ENCODE measurements at places on chromosomes 1 and 21. TPM values are rescaled to one million over a fixed set of nuclear protein-coding genes. Genes with fewer than 3 reads are reported as not detected.

GRCh38 chr1:228037401-228038386 is 30.9 kb downstream of the WNT3A start:
- H3K4me1 ChIP-seq: no peaks in the 10 kb centered on the region
- no peak overlapping the region for H3K4me3 ChIP-seq
- no peak overlapping the region for H3K27ac ChIP-seq
- no peaks in the 10 kb centered on the region for H3K36me3 ChIP-seq

The RAP1GAP gene
- total RNA-seq: 0.46 TPM

The SEC16B gene
- total RNA-seq: not detected

GRCh38 chr21:26169061-26169610 is 1.4 kb downstream of the APP start:
- DNase-seq: peak; percentile 38
- peaks cover 6% of the 10 kb centered on the region for H3K36me3 ChIP-seq
- peak overlapping the region; percentile 94 for H3K4me3 ChIP-seq
- peaks cover 30% of the 10 kb centered on the region for H3K4me1 ChIP-seq
- H3K27me3 ChIP-seq: peaks cover 3% of the 10 kb centered on the region

The PRRX1 gene
- not detected for total RNA-seq

GRCh38 chr1:174815474-174815908 is 184.3 kb upstream of the CACYBP start:
- no peak overlapping the region for H3K27ac ChIP-seq
- no peak for DNase-seq
- no peaks in the 10 kb centered on the region for H3K27me3 ChIP-seq
- H3K36me3 ChIP-seq: peaks cover 7% of the 10 kb centered on the region
- no peak overlapping the region for H3K4me3 ChIP-seq

The TNFRSF9 gene
- 112 TPM for total RNA-seq

- no peak overlapping the region for H3K4me3 ChIP-seq
- no peak for DNase-seq
- no peaks in the 10 kb centered on the region for H3K4me1 ChIP-seq
- peaks cover 2% of the 10 kb centered on the region for H3K27me3 ChIP-seq
- no peak overlapping the region for H3K27ac ChIP-seq
Observed at GRCh38 chr1:201414051-201414738, 7.3 kb downstream of the TNNI1 start.

- H3K27me3 ChIP-seq: no peaks in the 10 kb centered on the region
- H3K27ac ChIP-seq: no peak overlapping the region
- DNase-seq: no peak
Observed at GRCh38 chr1:145758116-145758515, 38.8 kb downstream of the CD160 start.

DNA sequence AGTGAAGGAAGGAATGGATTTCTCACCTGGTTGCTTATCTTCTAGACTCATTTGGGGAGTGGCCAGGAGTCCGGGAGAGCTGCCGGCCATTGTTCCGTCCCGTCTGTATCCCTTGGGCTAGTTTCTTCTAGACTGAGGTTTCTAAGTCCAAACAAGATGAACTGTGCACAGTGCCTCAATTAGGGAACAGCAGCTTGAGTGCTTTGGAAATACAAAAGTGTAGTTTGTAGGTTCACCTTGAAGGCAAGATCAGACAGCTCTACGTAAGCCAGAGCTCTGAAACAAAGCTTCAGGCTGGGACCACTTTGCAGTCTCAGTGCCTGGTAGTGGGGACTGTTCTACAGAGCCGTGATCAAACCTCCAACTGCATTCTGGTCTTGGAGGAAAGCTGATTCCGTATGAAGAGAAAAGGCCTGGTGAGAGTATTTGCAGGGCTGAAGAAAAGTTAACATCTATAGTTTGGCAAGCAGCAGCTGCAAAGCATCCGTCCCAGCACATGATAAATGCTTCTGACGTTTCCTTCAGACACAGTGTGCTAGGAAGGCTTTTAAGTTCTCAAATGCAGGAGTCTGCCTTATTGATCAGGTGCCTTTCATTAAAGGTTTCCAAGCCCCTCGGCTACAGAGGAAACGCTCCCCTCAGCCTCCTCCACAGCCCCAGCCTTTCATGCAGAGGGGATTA is 432.8 kb downstream of the KIF26B start:
- no peaks in the 10 kb centered on the region for H3K27me3 ChIP-seq
- no peak for DNase-seq
- no peaks in the 10 kb centered on the region for H3K4me1 ChIP-seq
- no peak overlapping the region for H3K4me3 ChIP-seq
- no peaks in the 10 kb centered on the region for H3K36me3 ChIP-seq
- no peak overlapping the region for H3K27ac ChIP-seq

The ZNF593OS gene
- total RNA-seq: not detected

GRCh38 chr1:22972760-22973159 is at the start of gene LACTBL1:
LACTBL1 (minus strand) TSS chr1:22972866; CDS start chr1:22972316, 550 bp downstream.
- H3K36me3 ChIP-seq: no peaks in the 10 kb centered on the region
- H3K27ac ChIP-seq: no peak within 1 kb of the TSS
- no peak for DNase-seq
- peaks cover 3% of the 10 kb centered on the region for H3K4me1 ChIP-seq
- H3K4me3 ChIP-seq: no peak within 1 kb of the TSS
- peaks cover 36% of the 10 kb centered on the region for H3K27me3 ChIP-seq

DNA sequence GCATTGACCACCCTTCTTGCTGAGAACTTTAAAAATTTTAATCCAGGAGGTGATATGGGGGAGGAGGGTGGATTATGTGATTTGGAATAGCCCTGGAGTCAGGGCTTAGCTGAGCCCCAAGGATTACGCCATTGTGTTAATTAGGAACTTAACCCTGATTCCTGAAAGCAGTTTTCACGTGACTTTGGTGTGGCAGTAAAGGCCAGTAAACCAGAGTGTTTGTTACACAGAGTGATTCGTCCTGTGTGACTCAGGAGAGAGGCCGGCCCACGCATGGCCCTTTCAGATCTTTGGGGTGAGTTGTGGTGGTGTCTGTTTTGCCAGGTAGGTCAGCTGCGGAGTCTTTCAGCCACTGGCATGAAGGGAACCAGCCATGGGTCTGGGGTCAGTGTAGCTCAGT is 107.6 kb downstream of the NOS1AP start:
- H3K36me3 ChIP-seq: no peaks in the 10 kb centered on the region
- H3K27me3 ChIP-seq: peaks cover 11% of the 10 kb centered on the region
- H3K4me1 ChIP-seq: no peaks in the 10 kb centered on the region
- no peak overlapping the region for H3K27ac ChIP-seq
- no peak overlapping the region for H3K4me3 ChIP-seq
- no peak for DNase-seq

GRCh38 chr1:116855773-116856201 is 53.9 kb upstream of the PTGFRN start:
- H3K27ac ChIP-seq: no peak overlapping the region
- no peak overlapping the region for H3K4me3 ChIP-seq
- DNase-seq: no peak
- peaks cover 18% of the 10 kb centered on the region for H3K4me1 ChIP-seq
- no peaks in the 10 kb centered on the region for H3K27me3 ChIP-seq

DNA sequence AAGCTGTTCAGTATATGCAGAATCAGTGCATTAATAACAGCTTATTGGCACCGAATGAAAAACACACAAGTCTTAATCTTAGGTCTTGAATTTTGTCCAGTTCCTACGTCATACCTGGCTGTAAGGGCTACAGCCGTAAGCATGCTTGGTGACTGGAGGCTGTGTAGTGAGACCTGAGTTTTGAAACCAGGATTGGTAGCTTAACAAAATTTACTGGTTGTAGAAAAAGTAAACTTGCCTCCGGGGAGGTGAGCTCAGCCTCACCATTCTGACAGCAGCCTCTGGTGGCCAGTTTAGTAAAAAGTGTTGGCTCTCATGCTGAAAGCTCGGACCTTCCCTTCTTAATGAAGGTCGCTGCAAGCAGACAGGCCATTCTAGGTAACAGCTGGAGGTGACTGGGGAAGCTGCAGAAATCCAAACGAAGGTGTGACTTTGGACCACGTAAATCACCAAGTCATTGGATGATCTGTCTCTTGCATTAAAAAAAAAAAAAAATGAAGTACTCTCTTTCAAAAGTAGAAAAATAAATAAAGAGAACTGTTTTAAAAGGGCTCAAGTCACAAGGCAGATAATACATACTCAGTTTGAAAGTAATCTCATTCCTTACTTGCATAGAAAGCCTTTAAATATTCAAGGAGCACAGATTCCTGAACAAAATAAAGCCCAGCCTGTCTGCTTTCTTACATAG is 48.9 kb downstream of the HLCS start:
- peaks cover 8% of the 10 kb centered on the region for H3K4me1 ChIP-seq
- H3K4me3 ChIP-seq: no peak overlapping the region
- no peaks in the 10 kb centered on the region for H3K36me3 ChIP-seq

GRCh38 chr1:112807999-112808398 is 92.9 kb upstream of the PPM1J start:
- H3K36me3 ChIP-seq: no peaks in the 10 kb centered on the region
- H3K27me3 ChIP-seq: peaks cover 21% of the 10 kb centered on the region
- H3K4me3 ChIP-seq: no peak overlapping the region
- DNase-seq: no peak
- no peak overlapping the region for H3K27ac ChIP-seq

DNA sequence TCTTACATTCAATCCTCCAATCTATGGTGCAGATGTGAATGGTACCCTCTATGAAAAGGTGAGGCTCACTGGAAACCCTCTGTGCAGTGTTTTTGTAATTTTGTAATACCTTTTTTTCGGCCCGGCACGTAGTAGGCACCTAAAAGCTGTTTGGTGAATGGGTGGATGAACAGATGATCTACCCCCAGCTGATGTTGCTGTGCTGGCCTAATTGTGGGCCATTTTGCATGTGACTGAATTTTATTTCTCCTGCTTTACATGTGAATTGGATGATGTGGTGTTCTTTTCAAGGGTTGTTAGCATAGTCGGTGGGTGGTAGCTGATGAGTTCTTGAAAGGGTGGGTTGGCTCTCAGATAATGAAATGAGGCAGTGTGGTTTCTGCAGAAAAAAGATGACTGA is 10.4 kb downstream of the KDM4A start:
- H3K36me3 ChIP-seq: peaks cover 66% of the 10 kb centered on the region
- no peaks in the 10 kb centered on the region for H3K27me3 ChIP-seq
- H3K4me1 ChIP-seq: peaks cover 3% of the 10 kb centered on the region
- no peak for DNase-seq
- no peak overlapping the region for H3K4me3 ChIP-seq
- no peak overlapping the region for H3K27ac ChIP-seq

GRCh38 chr1:17852383-17852782 is 97.2 kb downstream of the ACTL8 start:
- DNase-seq: no peak
- H3K36me3 ChIP-seq: no peaks in the 10 kb centered on the region
- H3K4me1 ChIP-seq: no peaks in the 10 kb centered on the region
- H3K27me3 ChIP-seq: no peaks in the 10 kb centered on the region
- no peak overlapping the region for H3K27ac ChIP-seq
- no peak overlapping the region for H3K4me3 ChIP-seq

GRCh38 chr1:238171985-238172384 is 281.3 kb upstream of the ZP4 start:
- H3K27ac ChIP-seq: no peak overlapping the region
- no peak overlapping the region for H3K4me3 ChIP-seq
- no peaks in the 10 kb centered on the region for H3K4me1 ChIP-seq
- DNase-seq: no peak

GRCh38 chr1:160346958-160347357 is 3.8 kb downstream of the NCSTN start:
- no peak overlapping the region for H3K4me3 ChIP-seq
- H3K27ac ChIP-seq: no peak overlapping the region
- H3K36me3 ChIP-seq: peaks cover 55% of the 10 kb centered on the region
- H3K27me3 ChIP-seq: no peaks in the 10 kb centered on the region
- no peak for DNase-seq

GRCh38 chr1:94004924-94005323 is 95.7 kb upstream of the GCLM start:
- no peak overlapping the region for H3K27ac ChIP-seq
- H3K27me3 ChIP-seq: peaks cover 34% of the 10 kb centered on the region
- no peaks in the 10 kb centered on the region for H3K36me3 ChIP-seq
- no peaks in the 10 kb centered on the region for H3K4me1 ChIP-seq
- H3K4me3 ChIP-seq: no peak overlapping the region

DNA sequence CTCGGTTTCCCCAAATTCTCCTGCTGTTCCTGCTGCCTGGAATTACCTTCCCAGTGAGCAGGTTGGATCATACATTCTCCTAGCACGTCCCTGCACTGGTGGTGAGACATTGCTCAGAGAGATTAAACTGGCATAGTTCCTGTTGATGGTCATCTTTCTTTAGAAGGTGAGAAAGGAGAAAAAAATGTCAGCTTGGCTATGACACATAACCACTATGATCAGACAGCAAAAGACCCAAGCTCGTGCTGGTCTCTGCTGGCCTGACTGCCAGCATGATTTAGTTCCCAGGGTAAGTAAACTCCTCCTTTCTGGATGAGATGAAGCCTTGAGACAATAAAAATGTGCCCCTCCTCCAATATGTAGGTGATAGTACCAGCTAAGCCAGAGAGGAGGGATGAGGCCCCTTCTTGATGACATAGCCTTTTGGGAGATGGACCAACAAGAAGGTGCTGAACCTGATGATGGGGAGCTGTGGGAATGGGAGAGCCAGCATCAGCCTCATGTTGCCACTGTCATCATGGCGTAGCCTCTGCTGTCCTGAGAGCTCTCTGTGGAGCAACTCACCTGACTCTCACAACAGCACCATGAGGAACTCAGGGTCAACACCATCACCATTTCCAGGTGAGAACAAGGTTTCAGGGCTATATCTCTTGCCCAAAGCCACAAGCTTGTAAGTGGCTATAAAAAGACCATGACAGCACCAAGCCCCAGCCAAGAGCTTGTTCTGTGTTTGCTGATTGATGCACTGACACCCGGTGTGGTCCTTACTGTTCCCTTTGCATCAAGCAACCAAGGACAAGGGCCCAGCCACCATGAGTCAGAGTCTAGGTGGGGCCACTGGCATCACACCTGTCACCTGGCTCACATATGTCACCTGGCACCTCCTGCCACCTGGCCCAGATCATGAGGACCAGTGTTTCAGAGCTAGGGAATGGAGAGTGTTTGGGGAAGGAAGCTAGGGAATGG is 200.0 kb downstream of the MATN1 start:
- H3K4me1 ChIP-seq: no peaks in the 10 kb centered on the region
- no peaks in the 10 kb centered on the region for H3K27me3 ChIP-seq
- H3K4me3 ChIP-seq: no peak overlapping the region
- no peak overlapping the region for H3K27ac ChIP-seq

- peaks cover 30% of the 10 kb centered on the region for H3K4me1 ChIP-seq
- no peak for DNase-seq
- H3K36me3 ChIP-seq: peaks cover 13% of the 10 kb centered on the region
- peak overlapping the region; percentile 95 for H3K27ac ChIP-seq
- H3K4me3 ChIP-seq: peak overlapping the region; percentile 97
Observed at GRCh38 chr1:75725266-75725665, 757 bp downstream of the ACADM start.

DNA sequence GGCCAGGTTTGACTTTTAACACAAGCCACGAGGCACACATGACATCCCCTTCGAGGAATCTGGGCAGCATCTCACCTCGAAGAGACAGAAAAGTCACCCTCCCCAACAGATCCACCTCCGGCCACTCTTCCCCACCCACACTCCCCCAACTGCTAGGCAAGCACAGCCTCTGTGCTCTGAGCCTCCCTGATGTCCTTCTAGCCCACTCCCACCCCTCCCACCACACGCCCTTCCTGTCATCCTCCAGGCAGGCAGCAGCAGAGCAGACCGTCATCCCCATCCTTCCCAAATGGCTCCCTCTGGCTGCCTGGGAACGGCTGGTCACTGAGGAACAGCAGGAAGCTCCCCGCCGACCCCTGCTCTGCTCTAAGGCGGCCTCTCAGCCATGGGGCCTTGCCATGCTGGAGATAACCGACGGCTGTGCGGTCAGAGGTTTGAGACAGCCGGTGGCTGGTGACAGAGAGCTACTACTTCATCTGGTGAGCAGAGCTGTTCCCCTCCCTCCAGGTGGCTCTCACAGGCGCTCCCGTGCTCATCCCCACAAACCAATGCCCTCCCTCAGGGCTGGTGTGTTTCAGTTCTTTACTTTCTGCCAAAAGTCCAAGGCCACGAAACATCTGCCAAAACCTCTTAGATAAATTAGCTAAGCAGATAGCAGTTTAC is 25.6 kb downstream of the NPHP4 start:
- no peaks in the 10 kb centered on the region for H3K27me3 ChIP-seq
- peaks cover 10% of the 10 kb centered on the region for H3K4me1 ChIP-seq
- no peak overlapping the region for H3K27ac ChIP-seq
- H3K36me3 ChIP-seq: peaks cover 5% of the 10 kb centered on the region
- no peak for DNase-seq

Data from activated T-helper 2 cell treated with anti-CD3 and anti-CD28 coated beads, Interferon-gamma antibody, Interleukin-2, Interleukin-4, amounts not matched to agents 10 μg/mL and 5 μg/mL and 100 μg/mL, durations not matched to agents 14 hours and 24 hours and 36 hours (primary cell).